ENCODE measurements at places on chromosomes 12 and 14.

DNA sequence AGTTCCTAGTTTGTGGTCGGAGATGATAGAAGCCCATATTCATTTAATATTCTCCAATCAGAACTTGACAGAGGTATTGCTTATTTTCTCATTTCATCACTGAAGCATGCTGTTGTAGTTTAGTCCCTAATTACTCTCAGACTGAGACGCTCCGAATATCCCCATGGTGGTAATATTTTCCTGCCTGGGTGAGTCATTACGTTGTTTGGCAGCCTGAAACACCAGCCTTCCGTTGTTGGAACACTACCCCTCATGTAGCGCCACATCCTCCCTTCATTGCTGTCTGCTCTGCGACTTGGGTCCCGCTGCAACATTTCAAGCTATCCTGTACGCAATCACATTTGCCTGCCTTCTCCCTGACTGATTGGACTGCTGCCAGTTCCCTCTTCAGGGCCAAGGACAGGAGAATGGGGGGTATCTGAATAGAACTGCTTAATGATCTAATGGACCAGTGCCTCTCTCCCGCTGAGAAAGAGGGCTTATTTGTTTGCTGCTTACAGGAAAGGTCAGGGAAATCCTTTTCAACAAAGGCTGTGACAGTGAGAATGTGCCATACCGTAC is 369.1 kb downstream of the NPAS3 start:
- DNase-seq, result no peak

DNA sequence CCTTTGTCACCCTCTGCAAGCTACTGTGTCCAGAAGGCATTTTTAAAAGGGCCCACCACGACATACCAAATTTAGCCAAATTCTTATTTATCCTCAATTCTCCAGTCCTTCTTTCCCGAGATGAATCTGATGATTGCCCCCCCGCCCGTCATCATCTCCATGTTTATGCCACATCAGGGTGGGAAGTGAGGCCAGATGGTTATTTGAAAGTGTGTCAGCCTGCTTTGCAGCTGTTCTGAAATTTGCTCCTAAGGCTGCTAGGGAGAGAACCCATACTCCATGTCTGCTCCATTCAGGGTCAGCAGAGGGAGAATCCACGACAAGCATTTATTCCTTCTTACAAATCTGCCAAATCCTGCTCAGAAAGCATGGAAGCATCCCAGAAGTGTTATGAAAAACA is 337.8 kb downstream of the ADAMTS20 start:
- DNase-seq, result no peak

DNA sequence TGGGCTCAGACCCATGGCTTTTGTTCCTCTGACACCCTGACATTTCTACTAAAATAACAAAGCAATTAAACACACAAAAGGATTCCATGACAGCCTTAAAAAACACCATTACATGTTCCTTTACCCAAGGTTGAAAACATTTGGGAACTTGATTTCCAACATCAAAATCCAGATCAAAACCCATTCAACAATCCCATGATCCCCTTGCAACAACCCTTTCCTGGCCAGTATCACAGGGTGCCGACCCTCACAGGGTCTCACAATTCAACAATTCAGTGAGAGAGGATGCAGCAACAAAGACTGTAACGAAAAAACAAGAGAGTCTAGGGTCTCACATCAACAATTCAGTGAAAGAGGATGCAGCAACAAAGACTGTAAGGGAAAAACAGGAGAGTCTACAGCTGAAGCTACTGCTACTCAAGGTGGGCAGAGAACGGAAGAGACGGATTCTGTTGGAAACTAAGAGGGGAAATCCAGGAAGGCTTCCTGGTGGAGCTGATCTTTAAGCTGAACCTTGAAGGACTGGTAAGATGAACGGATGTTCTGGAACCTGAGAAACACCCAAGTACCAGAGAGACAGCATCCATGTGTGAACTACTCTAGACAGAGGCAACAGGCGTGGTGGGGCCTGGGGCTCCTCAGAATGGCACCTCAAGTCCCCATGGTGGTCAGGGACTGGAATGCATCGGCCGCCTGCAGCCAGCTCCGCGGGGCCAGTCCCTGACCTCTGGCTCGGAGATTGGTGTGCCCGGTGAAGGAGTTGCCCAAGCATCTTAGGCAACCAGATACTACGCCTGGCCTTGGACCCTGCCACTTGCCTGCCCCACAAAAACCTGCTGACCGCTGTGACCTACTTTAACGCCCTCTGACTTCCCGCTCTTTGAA is 22.7 kb upstream of the ZFP36L1 start:
- DNase-seq, result no peak

DNA sequence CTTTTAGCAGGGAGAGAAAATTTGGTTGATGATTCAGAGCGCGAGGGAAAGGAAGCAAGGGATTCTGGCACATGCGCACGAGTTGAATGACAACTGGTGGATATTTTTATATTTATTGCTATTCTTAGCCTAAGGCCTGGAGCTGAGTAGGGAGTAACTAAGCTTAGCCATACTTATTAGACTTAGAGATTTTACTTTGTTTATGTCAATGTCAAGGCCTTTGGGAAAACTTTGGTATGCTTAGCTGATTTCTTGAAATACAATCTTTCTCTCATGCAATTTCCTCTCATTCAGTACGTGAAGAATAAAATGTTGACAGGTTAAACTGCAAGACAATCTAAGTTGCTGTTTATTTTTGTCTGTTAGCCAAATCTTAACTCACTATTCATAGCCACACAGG is 101.1 kb downstream of the CRADD start:
- DNase-seq, result no peak

DNA sequence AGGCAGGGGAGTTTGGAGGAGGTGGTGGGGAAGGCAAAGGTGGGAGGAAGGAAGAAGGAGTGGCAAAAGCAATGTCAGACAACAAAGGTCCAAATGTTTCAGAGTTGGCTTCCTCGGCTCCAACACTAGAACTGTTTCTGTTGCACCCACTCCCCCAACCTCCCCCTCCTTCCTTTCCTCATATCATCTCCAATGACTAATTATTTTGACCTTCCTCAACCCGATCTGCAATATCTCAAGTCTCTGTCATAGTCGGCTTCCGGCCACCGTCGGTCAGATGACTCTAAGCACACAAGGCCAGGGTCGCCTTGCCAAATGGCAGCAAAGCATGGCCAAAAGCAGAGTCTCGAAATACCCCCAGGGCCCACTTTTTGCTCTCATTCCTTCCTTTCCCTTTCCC is 637.0 kb upstream of the TBX3 start:
- DNase-seq, result no peak

DNA sequence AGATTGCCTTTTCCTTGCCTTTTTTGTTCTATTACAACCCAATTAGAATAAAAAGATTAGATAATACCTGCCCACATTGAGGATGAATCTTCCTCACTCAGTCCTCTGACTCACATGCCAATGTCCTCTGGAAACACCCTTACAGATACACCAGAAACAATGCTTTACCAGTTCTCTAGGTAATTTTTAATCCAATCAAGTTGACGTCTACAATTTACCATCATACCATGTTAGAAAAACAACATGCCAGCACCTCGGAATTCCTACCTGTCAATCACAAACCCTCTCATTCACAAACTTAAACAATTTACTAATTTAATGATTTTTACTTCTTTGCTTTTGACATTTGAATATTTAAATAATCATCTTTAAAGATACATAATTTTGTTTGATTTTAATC is 953.8 kb downstream of the TRHDE start:
- no peak for DNase-seq

GRCh38 chr14:103078420-103078749 is 5.6 kb upstream of the LBHD2 start:
- peak; percentile 72 for DNase-seq

- DNase-seq, result no peak
These were observed 190.2 kb upstream of the SLC38A2 start for GRCh38 chr12:46562625-46563225.

DNA sequence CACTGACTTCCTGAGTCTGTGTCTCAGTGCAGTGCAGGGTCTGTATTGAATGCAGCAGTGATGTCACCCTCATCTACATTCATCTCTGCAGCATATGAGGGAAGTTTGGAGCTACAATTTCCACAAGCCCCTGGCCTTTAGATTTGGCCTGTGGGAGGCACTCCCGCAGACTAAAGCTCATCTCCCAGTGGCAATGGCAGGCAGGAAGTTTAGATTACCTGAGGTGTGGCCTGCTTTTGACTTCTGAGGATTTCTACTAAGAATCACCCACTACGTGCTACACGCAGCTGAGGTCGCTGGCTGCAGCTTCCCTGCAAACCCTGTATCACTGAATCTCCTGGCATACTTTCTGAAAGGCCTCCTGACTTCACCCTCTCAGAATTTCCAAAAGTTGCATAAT is 202.2 kb upstream of the PRKD1 start:
- no peak for DNase-seq

DNA sequence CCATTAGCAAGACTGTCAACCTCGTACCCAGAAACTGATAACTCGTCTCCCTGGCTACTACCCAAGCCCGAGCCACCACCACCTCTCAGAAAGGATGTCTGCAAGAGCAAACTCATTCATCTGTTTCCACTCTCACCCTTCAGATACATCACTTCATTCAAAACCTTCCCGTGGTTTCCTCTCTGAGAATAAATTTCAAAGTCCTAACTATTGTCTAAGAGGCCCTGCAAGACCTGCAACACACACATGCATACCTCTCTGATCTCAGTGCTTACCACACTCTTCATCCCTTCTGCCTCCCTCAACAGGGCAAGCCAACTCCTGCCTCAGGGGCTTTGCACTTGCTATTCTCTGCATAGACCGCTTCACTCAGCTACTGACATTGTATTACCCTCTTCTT is 40.6 kb downstream of the PPP1R13B start:
- no peak for DNase-seq

DNA sequence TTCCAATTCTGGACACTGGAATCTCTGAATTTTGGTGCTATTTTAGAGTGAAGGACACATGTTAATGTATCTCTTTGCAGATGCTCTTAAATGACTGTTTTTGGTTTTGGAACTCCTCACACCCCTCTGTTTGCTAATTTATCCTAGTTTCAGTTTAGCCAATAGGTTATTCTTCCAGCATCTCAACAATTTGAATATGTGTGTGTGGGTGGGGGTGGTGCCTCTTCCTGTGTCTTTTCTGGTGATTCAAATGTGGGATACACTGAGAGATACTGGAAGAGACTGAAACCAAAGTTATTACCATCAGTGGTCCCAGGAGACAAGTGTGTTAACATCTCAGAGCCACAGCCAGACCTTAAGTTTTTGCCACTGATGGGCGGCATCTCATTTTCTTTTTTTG is 1317.4 kb upstream of the TMEM132C start:
- no peak for DNase-seq

- no peak for DNase-seq
These were observed 19.9 kb upstream of the CEP170B start for GRCh38 chr14:104845033-104845666.

DNA sequence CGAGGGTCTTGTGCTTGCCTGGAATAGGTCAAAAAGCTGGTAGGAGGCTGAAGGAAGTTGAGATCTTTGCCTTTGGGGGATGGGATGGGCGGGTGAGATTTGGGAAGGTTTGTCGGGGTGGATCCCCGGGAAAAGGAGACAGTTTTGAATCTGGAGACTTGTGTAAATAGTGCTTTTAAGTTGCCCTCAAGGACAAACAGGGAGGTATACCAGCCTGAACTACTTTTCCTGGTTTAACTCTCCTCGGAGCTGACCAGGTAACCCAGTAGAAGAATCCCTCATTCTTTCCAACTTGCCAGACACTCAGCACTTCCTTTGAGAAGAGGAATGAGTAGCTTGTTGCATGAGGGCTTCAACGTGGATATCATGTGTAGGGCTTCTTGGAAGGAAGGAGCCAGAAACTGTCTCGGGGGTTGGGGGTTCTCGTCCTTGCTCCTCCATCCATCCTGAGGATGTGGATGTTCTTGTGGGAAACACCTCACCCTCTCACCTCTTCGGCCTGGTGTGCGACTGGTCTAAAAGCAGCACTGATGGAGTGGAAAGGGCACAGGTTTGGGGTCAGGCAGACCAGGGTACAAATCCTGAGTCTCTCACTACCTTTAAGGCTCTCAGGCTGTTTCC is 1.9 kb downstream of the TEAD4 start:
- no peak for DNase-seq

GRCh38 chr14:54929556-54929955 is 26.9 kb upstream of the GCH1 start:
- no peak for DNase-seq

- no peak for DNase-seq
These were observed 88.3 kb downstream of the STON2 start for GRCh38 chr14:81311778-81312177.

DNA sequence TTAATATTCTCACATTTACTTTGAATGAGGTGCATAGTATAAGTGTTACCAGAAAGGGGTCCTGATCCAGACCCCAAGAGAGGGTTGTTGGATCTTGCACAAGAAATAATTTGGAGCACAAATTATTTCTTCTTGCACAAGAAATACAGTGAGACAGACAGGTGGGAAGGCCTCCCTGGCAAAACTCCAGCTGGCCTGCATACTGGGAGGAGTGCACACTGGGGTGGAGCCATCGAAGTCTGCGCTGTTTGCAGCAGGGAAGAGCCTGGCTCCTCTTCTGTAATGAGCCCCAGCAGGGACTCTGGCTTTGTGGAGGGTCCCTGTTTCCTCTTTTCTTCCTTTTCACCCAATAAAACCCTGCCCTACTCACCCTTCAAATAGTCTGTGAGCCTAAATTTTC is 141.6 kb downstream of the GLT1D1 start:
- DNase-seq, result no peak

- DNase-seq, result no peak
These were observed 33.3 kb downstream of the TTC7B start for GRCh38 chr14:90782892-90783291.

- no peak for DNase-seq
These were observed 39.0 kb downstream of the CHST11 start for GRCh38 chr12:104495786-104496185.

- DNase-seq, result no peak
These were observed 240.6 kb downstream of the SLC25A21 start for GRCh38 chr14:36931791-36932190.

GRCh38 chr14:32702562-32702961 is 236.1 kb upstream of the NPAS3 start:
- peak; percentile 2 for DNase-seq
